ENCODE measurements at places on chromosomes 1 and 21. TPM values are rescaled to one million over a fixed set of nuclear protein-coding genes. Genes with fewer than 3 reads are reported as not detected.

Gene TCHH
- 0.14 TPM for polyA plus RNA-seq

Gene CFHR3
- polyA plus RNA-seq, result not detected

Gene WDR64
- polyA plus RNA-seq, result not detected

Gene BRINP2
- 0.05 TPM for polyA plus RNA-seq

Gene ANGPTL7
- not detected for polyA plus RNA-seq

GRCh38 chr1:58013237-58013636 is 533.3 kb downstream of the OMA1 start:
- DNase-seq, result no peak

DNA sequence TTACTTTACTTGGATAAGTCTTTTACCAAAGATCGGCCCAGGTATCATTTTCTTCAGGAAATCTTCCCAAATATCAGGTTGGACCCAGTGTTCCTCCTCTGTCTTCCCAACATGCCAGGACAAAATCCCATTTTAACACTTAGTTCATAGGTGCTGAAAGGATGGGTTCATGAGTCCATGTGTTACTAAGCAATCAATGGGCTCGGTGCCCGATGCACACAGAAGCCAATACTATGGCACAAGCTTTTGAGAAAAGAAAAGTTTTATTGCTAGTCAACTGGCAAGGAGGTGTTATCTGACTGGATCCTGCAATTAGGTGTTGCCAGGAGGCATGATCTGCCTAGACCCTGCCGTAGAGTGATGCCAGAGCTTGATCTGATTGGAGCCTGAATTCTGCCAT is 133.3 kb upstream of the SLC44A3 start:
- no peak for DNase-seq

- DNase-seq, result no peak
Observed at GRCh38 chr1:61348025-61348665, 265.8 kb downstream of the NFIA start.

GRCh38 chr1:165011991-165012531 is 344.5 kb downstream of the LMX1A start:
- no peak for DNase-seq

GRCh38 chr21:33881689-33882440 is 33.7 kb downstream of the ATP5PO start:
- no peak for DNase-seq

DNA sequence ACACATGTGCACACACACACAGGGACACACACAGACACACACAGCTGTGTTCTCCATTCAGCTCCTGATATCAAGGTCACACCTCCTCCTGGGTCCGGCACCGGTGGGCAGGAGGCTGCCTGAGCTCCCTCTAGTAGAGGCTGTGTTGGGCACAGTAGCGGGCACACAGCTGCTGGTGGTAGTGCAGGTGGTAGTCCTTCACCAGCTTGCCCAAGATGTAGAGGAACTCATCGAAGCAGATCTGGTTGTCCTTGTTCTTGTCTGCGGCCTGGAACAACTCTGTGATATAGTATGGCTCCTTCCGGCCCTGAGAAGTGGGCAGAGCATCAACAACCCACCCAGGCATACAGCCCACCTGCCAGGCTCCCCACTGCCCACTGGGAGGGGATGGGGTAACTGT is 5.6 kb upstream of the S100A8 start:
- DNase-seq, result no peak

- DNase-seq, result no peak
Observed at GRCh38 chr1:68994096-68994495, 497.2 kb upstream of the DEPDC1 start.

GRCh38 chr1:178912597-178912996 is 41.7 kb upstream of the ANGPTL1 start:
- no peak for DNase-seq

DNA sequence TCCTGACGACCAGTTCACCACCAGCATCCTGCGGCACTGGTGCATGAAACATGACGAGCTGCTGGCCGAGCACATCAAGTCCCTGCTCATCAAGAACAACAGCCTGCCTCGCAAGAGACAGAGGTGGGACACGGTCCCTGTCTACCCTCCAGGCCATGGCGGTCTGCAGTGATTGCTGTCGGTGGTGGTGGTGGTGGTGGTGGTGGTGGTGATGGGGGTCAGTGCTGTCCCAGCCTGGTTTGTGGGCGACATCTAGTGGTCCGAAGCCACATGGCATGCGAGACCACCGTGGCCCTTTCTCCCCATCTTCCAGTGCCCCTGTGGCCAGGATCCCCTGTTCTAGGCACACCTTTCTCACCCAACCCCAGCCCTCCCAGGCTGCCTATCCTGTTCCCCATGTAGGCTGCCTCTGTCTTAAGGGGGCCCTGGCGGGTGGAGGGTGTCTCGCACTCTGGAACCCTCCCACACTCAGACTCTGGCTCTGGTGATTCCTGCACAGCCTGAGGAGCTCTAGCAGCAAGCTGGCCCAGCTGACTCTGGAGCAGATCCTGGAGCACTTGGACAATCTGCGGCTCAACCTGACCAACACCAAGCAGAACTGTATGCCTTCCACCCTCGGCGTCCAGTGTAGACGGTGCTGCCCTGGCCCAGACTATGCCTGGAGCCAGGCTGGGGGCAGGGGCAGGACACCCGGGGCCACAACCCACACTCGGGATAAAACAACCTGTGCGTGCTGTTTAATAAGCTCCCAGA is 3.2 kb upstream of the SLC27A3 start:
- DNase-seq, result no peak

DNA sequence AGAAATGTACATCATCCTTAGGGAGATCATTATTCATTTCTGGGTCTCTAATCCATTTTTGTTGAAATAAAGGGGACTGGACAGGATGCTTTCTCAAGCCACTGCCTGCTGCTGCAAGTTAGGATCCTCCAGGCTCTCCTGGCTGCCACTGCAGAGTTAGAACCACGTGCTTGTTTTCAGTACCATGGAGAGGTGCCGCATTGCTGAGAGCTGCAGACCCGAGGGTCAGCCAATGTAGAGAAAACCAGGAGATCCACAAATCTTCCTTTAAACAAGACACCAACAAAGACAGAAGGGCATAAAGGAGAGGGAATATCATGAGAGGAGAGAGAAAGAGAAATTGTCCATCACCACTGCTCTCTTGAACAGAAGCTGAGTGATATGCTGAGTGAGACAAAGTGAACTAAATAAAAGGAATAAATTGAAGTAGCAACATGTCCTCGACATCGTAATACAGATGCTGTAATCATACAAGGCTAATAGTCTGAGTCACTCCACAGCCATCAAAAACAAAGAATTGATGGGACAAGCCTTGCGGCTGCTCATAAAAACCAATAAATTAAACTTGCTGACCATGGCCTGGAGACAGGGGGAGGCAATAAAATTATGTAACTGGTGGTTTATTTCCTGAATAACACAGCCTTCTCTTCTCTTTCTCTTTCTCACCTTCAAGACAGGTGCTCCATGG is 255.7 kb downstream of the OMA1 start:
- DNase-seq, result no peak

DNA sequence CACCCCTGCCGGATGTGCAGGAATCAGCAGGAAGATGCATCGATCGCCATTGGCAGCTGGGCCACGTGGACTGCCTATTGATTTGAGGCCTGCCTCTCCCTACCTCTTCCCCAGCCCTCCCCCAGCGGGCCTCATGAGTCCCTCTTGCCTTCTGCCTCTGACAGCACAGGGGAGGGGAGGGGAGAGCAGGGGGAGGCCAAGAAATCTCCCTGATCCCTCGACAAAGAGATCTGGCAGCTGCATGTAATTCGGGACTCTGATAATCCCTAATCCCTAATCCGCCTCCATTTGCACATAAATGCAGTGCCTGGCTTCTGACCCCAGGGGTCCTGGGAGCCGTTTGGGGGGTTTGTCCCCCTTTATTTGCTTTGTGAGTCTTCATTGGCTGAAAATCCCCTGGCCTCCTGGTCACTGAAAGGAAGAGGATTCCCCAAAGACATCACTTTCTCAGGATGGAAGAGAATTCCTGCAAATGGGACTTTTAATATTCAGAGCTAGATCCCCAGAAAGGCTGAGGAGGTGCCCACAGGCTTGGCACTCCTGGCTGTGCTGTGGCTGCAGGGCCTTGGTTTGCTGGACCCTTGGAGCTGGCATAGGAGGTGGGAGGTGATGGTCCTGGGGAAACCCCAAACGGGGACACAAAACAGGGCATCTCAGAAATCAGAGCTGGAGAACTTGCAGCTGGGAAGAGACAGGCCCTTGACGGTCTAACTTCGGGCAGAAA is 239.4 kb upstream of the POU3F1 start:
- no peak for DNase-seq

DNA sequence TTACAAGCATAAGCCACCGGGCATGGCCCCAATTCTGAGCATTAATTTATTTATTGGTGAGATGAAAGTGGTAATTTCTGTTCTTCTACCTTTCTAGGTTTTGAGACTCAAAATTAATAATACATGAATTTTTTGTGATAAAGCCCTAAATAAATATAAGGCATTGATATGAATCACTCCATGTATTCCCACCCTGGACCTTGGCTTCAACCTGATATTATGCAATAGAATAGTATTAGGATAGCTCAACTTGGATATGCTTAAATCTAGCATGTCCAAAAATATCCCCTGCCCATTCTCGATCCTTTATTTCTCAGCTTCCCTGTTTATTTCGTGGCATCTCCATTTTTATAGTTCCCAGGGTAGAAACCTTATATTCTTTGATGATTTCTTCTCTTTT is 2.5 kb downstream of the AGL start:
- no peak for DNase-seq

- DNase-seq, result no peak
Observed at GRCh38 chr1:37858931-37859506, 373 bp downstream of the MTF1 start.

- no peak for DNase-seq
Observed at GRCh38 chr1:229913489-229913888, 153.5 kb upstream of the GALNT2 start.

GRCh38 chr1:207050480-207051190 is 373 bp downstream of the YOD1 start:
- no peak for DNase-seq

GRCh38 chr1:85142753-85143152 is 58.1 kb downstream of the SYDE2 start:
- no peak for DNase-seq

Measured in keratinocyte (primary cell).